ENCODE measurements at places on chromosomes 7 and 10.

DNA sequence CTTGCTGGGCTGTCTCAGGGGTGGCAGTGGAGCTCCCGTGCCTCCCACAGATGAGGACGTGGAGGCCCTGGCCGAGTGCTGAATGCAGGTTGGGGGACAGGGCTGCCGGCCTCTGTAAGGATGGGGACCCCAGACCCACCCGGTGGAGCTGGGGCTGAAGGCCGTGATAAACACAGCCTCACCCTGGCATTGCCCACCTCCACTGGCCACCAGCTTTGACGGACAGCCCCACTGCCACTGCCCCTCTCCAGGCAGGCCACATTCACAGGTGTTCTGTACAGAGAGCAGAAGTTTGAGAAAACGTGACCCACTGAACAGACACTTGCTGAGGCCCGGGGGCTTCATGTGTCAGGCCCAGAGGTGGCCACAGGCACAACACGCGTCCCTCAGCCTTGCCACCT, 126.2 kb downstream of the LHPP start:
- DNase-seq: no peak

- no peak for DNase-seq
Observed at GRCh38 chr7:124310934-124311390, 278.1 kb upstream of the TMEM229A start.

- DNase-seq: no peak
Observed at GRCh38 chr10:37856881-37857286, 526 bp downstream of the ZNF248 start.

DNA sequence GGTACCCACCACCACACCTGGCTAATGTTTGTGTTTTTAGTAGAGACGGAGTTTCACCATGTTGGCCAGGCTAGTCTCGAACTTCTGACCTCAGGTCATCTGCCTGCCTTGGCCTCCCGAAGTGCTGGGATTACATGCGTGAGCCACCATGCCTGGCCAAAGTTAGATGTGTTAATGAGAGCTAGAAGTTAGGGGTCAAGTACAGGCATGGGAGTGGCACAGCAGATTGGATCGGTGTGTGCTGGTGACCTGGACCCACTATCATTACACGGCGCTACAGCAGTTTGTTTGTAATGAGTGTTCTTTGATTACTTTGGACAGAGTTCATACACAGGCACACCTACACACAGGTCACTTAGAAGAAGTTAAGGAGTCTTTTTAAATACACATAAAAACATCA, 36.7 kb downstream of the DNAJB6 start:
- no peak for DNase-seq

DNA sequence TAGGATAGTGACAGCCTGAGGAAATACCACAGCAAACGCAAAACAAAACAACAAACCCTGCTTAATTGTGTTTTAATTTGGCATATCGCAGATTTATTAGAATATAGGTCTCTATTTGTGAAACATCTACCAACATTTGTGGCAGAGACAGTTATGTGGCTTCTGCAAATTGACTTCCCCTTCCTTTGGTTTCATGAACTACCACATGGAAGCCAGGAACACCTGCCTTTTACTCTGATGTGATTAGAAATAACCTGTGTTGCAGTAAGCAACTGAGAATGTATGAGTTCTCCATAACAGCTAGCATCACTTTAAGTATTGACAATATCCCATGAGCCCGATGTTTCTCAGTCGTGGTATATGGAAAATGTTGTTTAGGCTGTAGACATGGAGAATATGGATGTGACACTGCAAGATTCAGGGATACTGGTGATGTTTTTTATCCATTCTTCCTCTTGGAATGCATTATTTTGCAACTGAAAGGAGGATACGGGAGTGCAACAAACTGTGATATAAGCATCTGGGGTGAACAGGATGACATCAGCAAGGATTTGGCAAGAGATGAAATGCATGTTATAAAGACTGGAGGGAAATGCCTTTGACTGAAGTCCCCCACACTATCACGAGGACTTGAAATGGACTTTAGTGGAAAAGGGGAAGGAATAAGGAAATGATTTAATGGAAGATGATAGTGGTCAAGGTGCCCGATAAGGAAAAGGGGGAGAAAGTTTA, 95.9 kb downstream of the CUBN start:
- no peak for DNase-seq

GRCh38 chr7:141696348-141696747, 5.6 kb downstream of the DENND11 start:
- DNase-seq: no peak

- DNase-seq: no peak
Observed at GRCh38 chr7:6096581-6096980, 65.4 kb downstream of the ANKRD61 start.

DNA sequence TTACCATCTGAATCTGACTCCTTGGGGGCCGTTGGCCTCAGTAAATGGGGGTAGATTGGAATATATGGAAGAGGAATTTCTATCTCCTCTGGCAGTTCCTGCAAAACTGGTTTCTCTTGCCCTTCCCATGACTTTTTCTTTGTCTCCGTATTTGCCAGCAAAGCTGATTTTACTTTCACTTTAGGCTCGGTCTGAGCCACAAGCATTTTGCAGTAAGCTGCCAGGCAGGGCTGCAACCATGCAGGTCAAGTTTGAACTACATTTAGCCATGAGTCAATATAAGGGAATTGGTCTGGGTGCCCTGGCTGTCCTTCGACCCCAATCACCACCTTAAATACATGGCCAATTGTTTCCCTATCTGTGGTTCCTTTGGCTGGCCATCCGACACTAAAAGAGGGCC, 104.3 kb downstream of the TRIM24 start:
- peak; percentile 52 for DNase-seq

DNA sequence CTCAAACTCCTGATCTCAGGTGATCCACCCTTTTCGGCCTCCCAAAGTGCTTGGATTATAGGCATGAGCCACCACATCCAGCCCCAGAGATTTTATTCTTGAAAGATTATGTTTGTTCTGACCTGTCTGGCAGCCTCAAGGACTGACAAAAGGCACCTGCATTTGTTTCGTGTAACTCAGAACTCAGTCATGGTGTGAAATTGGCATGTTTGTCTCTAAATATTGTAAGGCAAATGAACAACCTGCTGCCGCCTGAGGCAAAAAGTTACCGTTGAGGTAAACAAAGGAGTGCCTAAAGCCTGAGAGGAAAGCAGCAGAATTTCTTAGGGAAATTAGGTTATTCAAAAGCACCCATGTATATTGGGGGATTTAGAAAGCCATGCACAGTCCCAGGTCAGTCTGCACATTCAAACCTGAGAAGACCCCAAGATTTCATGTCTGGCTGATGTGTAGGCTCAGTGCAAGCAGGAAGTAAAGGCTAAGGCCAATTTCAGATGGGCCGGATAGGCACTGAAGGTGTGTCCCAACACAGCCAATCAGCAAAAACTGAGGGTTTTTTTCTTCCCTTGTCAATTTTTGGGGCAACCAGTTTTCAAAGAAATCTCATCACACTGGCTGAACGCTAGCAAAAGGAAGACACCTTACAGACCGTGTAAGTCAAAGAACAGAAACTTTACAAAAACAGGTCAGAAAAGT, 33.3 kb upstream of the HHEX start:
- DNase-seq: no peak

GRCh38 chr7:82210416-82211184, 233.0 kb downstream of the CACNA2D1 start:
- DNase-seq: no peak

DNA sequence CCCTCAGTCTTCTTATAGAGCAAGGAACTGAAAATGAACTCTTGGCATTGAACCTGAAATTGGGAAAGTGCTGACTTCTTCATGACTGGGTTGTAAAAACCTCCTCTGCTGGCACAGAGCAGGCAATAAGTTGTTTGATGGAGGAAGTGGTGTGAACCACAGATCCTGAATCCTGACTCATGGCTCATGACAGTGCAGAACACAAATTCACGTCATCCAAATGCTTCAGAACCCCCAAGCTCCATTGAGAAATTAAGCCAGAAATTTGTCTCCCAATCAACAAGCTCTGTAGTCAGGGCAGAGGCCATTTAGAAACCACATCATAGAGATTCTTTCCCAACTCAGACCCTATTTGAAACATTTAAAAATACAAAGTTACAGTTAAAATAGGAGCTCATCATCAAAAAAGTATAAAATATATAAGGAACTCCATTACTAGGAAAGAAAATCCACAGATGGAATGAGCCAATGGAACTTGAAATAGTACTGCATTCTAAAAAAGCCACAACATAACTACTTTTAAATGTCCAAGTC, 10.3 kb upstream of the STK17A start:
- DNase-seq: peak; percentile 41

DNA sequence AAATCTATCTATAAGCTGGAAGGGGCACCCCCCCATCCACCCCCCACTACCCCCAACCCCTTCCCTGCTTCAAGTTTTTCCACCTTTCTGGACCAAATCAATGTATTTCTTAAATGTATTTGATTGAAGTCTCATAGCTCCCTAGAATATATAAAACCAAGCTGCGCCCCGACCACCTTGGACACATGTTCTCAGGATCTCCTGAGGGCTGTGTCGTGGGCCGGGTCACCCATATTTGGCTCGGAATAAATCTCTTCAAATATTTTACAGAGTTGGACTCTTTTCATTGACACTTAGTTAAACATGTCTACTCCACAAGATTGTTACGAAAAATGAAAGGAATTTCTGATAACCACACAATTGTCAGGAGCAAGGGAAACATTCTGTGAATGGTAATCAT, 215.6 kb downstream of the ADARB2 start:
- no peak for DNase-seq

DNA sequence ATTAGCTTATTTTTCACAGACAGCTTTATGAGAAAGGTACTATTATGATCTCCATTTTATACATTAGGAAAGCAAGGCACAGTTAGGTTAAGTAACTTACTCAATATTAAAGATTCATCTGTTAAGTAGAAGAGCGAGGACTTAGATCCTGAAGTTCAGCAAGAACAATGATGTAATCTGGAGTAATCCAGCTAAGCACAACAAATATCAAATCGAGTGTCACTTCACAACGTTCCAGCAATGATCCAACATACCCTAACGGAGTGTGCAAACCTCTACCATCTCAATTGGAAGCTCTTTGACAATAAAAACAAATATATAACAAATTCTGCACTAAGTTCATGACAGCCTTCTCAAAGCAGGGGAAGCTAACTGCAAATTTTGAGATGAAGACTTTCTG, 121.3 kb downstream of the CALCR start:
- no peak for DNase-seq

GRCh38 chr7:130985361-130985760, 251.4 kb upstream of the KLF14 start:
- no peak for DNase-seq

DNA sequence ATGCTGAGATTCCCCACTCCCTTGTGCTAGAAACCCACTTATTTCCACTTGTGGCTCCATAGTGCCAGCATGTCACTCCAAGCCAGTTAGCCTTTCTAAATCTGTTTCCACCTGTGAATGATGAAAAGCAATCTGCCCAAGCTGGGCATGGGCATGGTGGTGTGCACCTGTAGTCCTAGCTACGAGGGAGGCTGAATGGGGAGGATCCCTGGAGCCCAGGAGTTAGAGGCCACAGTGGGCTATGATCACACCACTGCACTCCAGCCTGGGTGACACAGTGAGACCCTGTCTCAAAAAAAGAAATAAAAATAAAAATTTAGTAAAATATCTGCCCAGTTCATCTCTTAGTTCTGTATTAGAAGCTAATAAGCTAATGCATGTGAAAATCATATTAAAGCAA, 5.0 kb upstream of the PTF1A start:
- DNase-seq: no peak

DNA sequence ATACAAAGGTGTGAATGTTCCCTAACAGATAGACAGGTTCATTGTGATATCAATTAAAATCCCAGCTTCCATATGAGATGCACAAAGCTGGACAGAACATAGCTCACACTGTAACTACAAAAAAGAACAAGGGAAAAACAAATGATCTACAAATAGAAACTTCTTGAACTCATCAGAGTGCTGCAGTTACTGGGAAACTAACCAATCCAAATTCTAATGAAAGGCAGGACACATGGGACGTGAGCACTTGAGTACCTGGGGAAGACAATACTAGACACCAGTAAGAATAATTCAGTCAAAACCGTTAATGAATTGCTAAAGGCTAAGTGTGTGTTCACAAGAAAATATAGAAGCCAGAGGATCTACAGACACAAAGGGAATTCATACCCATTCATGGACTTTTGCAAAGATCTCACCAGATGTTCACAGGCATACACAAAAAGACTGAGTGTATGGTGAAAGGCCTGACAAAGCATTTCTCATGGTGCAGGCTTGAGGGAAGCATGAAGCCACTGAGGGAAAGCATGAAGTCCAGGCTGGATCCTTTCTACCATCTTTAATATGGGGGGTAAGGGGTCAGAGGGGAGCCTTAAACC, 7.8 kb upstream of the GPR22 start:
- DNase-seq: no peak

DNA sequence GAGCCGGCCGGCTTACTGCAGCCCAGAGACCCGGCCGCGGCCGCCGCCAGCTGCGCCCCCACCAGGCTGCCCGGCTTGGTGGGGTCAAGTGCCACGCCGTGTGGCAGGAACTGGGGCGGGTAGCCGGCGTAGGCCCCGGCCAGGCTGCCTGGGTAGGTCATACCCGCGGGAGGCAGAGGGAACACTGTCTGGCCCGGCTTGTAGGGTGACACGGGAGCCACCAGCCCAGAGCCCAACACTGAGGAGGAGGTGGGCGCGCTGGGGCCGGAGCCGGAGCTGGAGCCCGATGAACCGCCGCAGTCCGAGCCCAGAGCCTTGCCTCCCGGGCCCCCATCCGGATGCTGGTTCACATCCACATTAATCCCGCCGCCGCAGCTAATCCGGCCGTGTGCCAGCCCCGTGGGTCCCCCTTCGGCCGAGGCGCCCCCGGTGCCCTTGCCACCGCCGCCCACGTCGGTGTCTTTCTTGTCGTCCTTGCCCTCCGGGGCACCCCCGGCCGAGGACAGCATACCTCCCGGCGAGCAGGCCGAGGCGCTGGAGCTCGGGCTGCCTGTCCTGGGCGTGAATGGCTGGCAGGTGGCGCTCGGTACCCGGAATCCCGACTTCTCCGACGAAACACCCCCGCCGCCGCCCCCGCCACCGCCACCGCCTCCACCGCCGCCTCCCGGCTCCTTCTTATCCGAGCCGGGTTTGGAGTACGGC, 2.0 kb downstream of the ZNF503 start:
- peak; percentile 84 for DNase-seq

GRCh38 chr7:121166916-121167315, 161.9 kb upstream of the WNT16 start:
- DNase-seq: no peak

GRCh38 chr10:86753638-86754434, 2.6 kb upstream of the BMPR1A start:
- DNase-seq: no peak

DNA sequence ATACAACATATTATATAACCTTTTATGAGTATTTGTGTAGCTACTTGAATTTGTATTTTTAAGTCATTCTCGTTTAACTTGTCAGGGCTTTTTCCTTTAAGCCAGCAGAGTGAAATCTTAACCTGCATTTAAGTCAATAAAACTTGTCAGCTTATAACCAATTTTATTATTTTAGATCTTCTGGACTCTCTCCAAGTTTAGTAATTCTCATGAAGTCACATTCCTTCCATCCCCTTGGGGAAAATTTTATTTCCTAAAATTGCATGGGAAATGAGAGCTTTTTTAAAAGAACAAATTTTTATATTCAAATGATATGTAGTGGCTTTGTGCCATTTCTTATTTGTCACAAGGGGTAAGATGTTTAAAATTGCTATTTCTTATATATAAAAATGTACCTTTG, 74.0 kb downstream of the SEPTIN7 start:
- DNase-seq: no peak

Data from stomach (tissue), 19 donors.